ENCODE measurements at places on chromosomes 12 and 14. TPM values are rescaled to one million over a fixed set of nuclear protein-coding genes. Genes with fewer than 3 reads are reported as not detected.

TMEM132C gene
- total RNA-seq, result not detected

SOCS4 gene
- 23.8 TPM for total RNA-seq

STXBP6 gene
- total RNA-seq, result 5.6 TPM

CAPZA3 gene
- not detected for total RNA-seq

LRRC10 gene
- total RNA-seq, result not detected

TCL1B gene
- total RNA-seq, result not detected

HHIPL1 gene
- 1.9 TPM for total RNA-seq

TPPP2 gene
- total RNA-seq, result not detected

ASIC1 gene
- 0.72 TPM for total RNA-seq

TAMALIN gene
- 1.9 TPM for total RNA-seq

TAS2R13 gene
- 1.8 TPM for total RNA-seq

SLC38A2 gene
- total RNA-seq, result 1,088 TPM

All from placental pericyte (primary cell).